Ureter (tissue), 1 donor: ENCODE measurements at places on chromosomes 12 and 14. TPM values are rescaled to one million over a fixed set of nuclear protein-coding genes. Genes with fewer than 3 reads are reported as not detected.

Gene P2RX2
- total RNA-seq: 0.36 TPM

Gene KRT79
- total RNA-seq: not detected

Gene IPO4
- total RNA-seq: 69.1 TPM

Gene CLEC6A
- total RNA-seq: not detected

Gene SERPINA1
- 13.8 TPM for total RNA-seq

Gene OR6C2
- total RNA-seq: 1.2 TPM

Gene STAC3
- 3.0 TPM for total RNA-seq

Gene NUAK1
- 16.0 TPM for total RNA-seq

Gene CABP1
- total RNA-seq: 5.9 TPM

Gene SLCO1B3
- not detected for total RNA-seq

Gene ABCD4
- total RNA-seq: 65.3 TPM

Gene ZBTB25
- total RNA-seq: 23.8 TPM

Gene TMTC1
- 48.3 TPM for total RNA-seq

Gene DPF3
- 2.0 TPM for total RNA-seq

Gene PLD4
- 2.6 TPM for total RNA-seq

Gene C1QL4
- not detected for total RNA-seq

Gene ESYT1
- total RNA-seq: 131 TPM

Gene CCND2
- total RNA-seq: 108 TPM

Gene AKAP3
- total RNA-seq: 4.2 TPM

Gene SYNDIG1L
- 0.18 TPM for total RNA-seq

Gene PPP4R4
- 0.60 TPM for total RNA-seq

Gene VDR
- total RNA-seq: 12.6 TPM

Gene CLEC14A
- 18.6 TPM for total RNA-seq

Gene PRH2
- not detected for total RNA-seq

Gene CMA1
- 2.2 TPM for total RNA-seq

Gene PKP2
- 25.3 TPM for total RNA-seq

Gene TMEM229B
- 24.7 TPM for total RNA-seq

Gene CDCA3
- 1.4 TPM for total RNA-seq

Gene PROX2
- total RNA-seq: 0.13 TPM

Gene KDM5A
- 101 TPM for total RNA-seq

Gene VCPKMT
- total RNA-seq: 6.4 TPM

Gene ARMH4
- 2.9 TPM for total RNA-seq

Gene PLEKHH1
- 46.3 TPM for total RNA-seq

Gene POLR3B
- 24.4 TPM for total RNA-seq

Gene TAS2R19
- total RNA-seq: 14.2 TPM

Gene SLC10A1
- 0.23 TPM for total RNA-seq

Gene FAM90A1
- total RNA-seq: 0.65 TPM

Gene C14orf132
- total RNA-seq: 6.7 TPM

Gene ASCL1
- not detected for total RNA-seq

Gene LRP1-AS
- total RNA-seq: not detected

Gene WASHC3
- total RNA-seq: 41.5 TPM

Gene GON7
- 9.6 TPM for total RNA-seq

Gene LBHD2
- total RNA-seq: not detected

Gene SCNN1A
- 63.8 TPM for total RNA-seq

Gene GPR132
- total RNA-seq: 1.5 TPM

Gene PCED1B
- 22.1 TPM for total RNA-seq

Gene MON2
- 96.9 TPM for total RNA-seq

Gene BHLHE41
- 186 TPM for total RNA-seq

Gene TESPA1
- total RNA-seq: 1.3 TPM

Gene MAP1LC3B2
- total RNA-seq: not detected

Gene LRP6
- 36.5 TPM for total RNA-seq

Gene ANO4
- total RNA-seq: 4.1 TPM

Gene APOF
- not detected for total RNA-seq

Gene PAPLN
- 6.7 TPM for total RNA-seq

Gene SERPINA10
- total RNA-seq: not detected

Gene STAT2
- 158 TPM for total RNA-seq

Gene KLRK1
- total RNA-seq: 7.6 TPM

Gene CAPZA3
- not detected for total RNA-seq
